ENCODE measurements at places on chromosomes 7 and 10.

GRCh38 chr7:103622274-103622673 is 176.3 kb upstream of the SLC26A5 start:
- DNase-seq, result no peak

- no peak for DNase-seq
Measured at GRCh38 chr10:85832988-85833387, 533.6 kb downstream of the GRID1 start.

DNA sequence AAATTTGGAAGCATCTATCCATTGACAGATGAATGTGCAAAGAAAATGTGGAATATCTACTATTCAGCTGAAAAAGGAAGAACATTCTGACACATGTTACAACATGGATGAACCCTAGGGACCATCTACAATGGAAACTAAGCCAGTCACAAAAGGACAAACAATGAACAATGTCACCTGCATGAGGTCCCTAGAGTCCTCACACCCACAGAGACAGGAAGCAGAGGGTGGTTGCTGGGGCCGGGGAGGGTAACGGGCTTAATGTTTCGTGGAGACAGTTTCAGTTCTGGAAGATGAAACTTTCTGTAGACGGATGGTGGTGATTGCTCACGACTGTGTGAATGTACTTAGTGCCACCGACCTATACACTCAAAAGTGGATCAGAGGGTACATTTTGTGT is 282.9 kb downstream of the ADARB2 start:
- no peak for DNase-seq

- no peak for DNase-seq
Measured at GRCh38 chr10:37478381-37478780, 353.0 kb downstream of the ANKRD30A start.

- DNase-seq, result no peak
Measured at GRCh38 chr7:24800073-24800472, 42.8 kb upstream of the GSDME start.

- DNase-seq, result no peak
Measured at GRCh38 chr7:96179837-96180236, 142.1 kb downstream of the SLC25A13 start.

- no peak for DNase-seq
Measured at GRCh38 chr10:70126700-70127395, 5.8 kb downstream of the AIFM2 start.

- DNase-seq, result no peak
Measured at GRCh38 chr7:115410972-115411686, 489.2 kb downstream of the MDFIC start.

DNA sequence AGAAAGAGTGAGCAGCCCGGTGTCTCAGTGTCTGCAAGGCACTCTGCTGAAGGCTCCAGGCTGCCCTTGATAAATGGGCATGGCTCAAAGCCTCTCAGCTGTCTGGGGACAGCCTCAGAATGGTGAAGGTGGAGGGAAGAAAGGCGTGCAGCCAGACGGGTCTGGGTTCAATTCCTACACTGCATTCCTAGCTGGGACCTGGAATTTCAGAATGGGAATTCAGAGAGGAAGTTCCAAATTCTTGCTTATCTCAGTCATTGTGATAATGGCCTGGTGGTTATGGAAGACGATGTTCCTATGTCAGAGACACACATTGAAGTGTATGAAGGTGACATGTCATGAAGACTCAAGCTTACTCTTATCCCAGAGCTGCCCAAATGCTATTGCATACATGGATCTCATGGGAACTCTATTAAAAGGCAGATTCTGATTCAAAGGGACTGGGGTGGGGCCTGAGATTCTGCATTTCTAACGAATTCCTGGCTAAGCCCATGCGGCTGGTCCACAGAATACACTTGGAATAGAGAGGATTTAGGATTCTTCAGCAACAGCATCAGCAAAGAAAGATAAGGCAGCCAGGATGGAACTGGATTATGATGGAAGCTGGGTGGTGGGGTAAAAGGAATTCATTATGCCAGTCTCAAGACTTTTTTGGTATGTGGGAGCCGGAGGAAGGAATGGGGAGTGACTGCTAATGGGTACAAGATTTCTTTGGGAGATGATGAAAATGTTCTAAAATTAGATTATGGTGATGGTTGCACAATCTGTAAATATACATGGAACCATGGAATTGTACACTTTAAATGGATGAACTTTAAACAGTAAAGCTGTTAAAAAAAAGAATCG is 82.6 kb upstream of the ZMIZ1 start:
- no peak for DNase-seq

DNA sequence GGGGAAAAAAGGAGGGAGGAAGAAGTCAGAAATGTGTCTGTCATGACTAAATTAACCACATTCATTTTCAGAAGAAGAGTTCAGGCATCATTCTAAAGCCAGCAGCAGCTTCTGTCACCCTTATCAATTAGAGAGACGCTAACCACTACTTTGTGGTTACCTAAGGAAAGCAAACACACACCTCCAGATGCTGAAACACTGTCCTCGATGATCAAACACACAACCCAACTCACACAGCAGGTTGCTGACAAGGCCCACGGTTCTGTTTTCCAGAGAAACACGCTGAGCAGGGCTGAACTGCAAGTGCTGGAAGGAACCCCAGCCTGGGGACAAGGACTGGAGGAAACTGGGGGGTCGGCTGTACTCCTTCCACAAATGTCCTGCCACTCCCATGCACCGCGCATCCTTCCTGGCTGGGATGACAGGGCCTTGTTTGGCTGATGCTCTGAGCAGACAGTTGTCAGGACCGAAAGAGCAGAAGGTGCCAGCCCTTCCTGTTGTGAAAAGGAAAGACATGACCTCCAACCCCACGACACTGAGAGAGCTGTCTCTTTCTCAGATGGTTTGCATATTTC is 36.6 kb downstream of the PRKCQ start:
- no peak for DNase-seq

- no peak for DNase-seq
Measured at GRCh38 chr10:87867453-87867852, 4.0 kb downstream of the PTEN start.

GRCh38 chr10:77603534-77603927 is 34.1 kb downstream of the KCNMA1 start:
- no peak for DNase-seq

- no peak for DNase-seq
Measured at GRCh38 chr10:129967579-129968019, 3.5 kb upstream of the EBF3 start.

Measured in D341Med (cell line).